ENCODE measurements at places on chromosomes 16 and 17.

DNA sequence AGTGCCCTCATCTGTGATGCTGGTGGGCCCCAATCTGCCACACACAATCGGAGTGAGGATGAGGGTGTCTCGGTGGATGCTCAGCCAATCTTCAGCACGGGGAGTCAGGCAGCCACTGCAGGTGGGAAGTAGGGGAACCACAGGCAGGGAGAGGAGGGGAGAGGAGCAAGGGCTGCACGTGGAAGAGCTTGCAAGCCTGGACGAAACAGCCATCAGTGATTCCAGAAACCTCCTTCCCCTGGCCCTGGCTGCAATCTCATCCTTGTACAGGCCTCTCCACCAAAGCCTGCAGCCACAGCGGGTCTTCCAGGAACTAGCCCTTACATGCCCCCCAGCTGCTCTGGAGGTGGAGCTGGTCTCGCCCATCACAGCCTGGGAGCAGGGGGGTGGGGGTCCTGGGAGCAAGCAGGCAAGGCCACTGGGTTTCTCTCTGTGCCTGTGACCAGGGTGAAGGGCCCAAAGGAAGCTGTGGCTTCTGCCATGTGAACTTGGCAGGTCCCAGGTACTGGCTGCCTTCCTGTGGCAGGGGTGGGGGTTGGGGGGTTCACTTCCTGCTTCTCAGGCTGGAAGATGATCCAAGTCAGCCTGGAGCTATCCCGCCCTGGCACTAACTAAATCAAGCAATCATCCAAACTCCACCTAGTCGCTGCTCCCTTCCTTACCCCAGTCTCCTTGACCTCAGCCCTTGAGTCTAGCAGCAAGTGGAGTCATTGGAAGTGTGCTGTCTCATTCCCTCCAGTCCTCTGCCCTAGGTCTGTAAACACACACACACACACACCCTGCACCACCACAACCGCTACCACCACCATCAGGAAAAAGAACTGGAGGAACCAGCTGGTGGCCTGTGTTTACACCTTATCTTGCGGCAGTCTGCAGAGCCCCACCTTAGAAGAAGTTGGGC is 29.4 kb upstream of the MLKL start:
- DNase-seq = no peak

- no peak for DNase-seq
Observed at GRCh38 chr17:6358131-6358530, 76.8 kb downstream of the AIPL1 start.

DNA sequence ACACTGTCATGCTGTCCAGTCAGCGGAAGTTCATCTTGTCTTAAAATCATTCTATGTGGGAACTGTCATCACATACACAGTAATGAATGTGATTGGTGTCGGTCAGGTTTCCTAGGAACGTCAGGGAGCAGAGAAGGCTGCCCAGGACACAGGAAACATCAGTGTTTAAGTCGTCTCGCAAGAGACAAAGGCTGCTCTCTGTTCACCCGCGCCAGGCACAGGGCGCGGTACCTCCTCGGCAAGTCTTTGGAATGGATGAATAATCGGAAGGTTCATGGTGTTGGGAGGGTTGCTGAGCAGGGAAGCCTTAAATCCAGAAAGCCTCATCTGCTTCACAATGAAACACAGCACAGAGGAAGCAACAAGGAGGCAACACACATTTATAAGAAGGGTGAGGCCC is 148.2 kb downstream of the CPPED1 start:
- no peak for DNase-seq

DNA sequence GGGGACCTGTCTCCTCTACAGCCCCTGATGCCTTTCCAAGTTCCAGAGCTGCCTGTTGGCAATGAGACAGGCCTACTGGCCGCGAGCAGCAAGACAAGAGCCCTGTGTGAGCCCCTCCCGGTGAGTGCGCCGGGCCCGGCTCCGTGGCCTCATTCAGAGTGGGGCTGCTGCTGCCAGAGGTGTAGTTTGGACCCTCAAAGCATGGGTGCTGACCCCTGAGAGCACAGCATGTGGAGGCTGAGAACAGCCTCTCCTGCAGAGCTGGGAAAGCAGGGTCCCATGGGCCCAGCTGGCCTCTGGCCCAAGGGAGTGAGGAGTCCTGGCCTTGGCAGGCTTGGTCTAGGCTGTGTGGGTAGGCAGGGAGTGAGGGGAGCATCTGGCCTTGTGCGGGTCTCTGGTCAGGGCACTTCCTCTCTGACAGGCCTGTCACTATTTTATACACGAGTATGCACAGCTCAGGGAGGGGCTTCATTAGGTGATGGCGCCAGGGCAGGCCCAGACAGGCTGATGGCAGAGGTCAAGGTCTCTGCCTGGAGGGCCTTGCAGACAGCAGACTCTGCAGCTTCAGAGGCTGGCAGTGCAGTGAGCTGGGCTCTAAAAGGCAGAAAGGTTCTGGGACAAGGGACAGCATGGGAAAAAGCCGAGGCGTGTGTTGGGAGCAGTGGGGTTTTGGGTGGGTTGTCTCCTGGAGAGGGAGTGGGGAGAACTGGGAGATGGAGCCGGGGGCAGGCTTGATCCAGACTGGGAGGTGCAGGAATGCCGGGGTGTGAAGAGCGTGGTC is 43.4 kb downstream of the ADCY7 start:
- no peak for DNase-seq

- DNase-seq = no peak
Observed at GRCh38 chr16:80045861-80046260, 445.3 kb upstream of the MAF start.

DNA sequence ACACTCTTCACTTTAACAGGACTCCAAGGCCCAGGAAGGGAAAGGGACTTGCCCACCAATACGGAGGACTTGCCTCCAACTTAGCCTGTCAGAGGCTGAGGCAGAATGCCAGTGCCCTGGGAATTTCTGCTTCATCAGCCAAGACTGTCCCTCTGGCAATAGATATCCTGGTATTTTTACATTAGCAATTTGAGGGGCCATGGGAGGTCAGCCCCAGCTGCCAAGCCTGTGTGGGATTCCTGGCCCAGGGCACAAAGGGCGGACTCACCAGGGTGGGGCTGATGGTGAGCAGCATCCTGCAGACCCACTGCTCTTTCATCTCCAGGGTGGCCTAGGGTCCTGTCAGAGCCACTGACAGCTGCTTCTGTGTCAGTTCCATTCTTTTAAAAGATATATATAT is 78.3 kb upstream of the CIBAR2 start:
- DNase-seq = no peak

DNA sequence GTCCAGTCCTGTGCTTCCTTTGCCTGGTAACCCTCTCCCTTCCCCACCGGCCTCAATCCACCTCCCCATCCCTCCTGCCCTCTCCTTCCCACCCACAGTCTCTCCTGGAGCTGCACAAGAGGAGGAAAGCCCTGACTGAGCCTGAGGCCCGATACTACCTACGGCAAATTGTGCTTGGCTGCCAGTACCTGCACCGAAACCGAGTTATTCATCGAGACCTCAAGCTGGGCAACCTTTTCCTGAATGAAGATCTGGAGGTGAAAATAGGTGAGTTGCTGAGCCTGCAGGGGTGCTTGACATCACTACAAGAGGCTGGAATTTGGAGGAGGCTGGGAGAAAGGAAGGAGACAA is 1.3 kb downstream of the PLK1 start:
- DNase-seq = no peak

- no peak for DNase-seq
Observed at GRCh38 chr16:81094771-81095251, 1.4 kb downstream of the GCSH start.

DNA sequence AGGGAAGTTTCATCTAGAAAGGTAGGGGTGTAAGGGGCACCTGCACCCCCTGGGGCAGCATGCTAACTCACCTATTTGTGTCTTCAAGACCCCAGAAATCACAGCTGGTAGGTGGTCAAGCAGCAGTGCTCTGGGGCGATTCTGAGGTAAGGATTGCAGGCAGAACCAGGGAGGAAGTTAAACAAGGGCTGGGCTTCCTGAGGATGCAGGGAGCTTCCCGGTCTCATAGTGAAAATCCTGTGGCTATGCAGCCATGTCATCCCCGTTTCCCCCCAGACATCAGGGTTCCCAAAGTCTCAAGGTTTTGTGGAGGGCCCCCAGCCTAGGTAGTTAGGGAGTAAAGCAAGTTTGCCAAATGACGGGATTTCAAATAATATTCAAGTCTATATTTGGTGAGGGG is 78.5 kb downstream of the C16orf78 start:
- DNase-seq = no peak

DNA sequence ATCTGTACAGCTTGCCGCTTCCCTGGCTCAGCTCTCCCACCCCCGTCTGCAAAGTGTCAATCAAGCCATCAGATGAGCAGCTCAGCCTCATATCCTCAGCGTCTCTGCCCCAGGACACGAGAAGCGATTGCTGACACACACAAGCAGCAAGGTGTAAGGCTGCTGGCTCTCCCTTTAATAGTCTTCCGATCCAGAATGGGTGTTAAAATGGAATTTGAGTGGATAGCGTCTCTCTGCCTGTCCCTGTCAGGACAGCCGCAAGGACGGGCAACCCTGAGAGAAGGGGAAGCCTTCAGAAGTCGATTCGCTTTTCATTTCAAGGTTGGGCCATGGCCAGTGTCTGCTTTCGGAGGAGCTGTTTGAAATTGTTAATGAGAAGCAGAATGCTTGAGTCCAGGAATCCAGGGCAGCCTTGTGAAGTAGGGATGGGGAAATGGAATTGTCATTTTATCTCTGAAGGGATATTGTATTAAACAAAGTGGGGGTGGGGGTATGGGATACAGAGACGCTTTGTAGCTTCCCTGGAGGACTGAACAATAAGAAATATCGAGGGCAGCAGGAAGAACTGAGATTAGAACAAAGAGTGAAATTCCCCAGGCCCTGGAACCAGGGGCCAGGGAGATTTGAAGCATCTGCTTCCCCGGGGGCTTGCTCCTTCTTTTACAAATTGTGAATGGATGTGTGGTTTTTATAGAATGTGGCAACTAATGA is 4.7 kb upstream of the PIPOX start:
- DNase-seq = no peak

DNA sequence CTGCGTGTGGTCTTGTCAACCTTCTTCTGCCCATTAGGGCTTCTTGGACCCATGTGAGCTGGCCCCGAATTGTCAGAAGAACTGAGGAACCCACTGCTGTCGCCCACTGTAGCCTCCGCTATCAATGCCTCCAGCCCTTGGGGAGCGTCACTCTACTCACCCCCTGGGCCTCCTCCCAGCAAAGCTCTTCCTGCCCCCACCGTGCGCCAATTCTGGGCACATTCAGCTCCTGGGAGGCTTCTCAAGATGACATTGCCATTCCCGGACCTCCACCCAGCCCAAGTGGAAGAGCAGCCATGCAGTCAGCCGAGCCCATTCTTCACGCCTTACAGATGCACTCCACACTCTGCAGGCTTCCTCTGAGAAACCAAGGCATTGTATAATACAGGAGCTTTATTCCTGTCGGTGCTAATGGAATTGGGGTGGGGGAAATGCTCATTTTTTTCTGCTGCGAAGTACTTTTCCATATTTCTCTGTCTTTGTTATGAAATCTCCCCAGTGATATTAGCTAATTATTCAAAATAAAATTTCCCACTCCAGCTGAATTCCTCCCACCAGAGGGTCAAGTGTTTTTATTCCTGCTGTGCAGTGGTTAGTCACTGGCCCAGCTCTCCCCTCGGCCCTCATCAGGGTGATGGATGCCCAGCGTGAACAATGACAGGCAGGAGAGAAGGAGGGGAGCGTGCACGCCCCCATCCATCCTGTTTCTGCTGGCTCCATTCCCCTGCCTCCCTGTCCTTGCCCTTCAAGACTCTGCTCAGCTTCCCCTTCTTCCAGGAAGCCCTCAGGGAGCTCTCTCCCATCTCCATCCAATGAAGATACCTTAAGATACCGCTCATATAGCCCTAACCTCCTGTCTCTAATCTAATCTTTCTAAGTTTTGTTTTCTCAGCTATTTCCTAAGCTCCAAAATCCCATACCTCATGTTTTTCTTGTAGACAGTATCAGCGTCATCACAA is 87.7 kb downstream of the C16orf95 start:
- no peak for DNase-seq

DNA sequence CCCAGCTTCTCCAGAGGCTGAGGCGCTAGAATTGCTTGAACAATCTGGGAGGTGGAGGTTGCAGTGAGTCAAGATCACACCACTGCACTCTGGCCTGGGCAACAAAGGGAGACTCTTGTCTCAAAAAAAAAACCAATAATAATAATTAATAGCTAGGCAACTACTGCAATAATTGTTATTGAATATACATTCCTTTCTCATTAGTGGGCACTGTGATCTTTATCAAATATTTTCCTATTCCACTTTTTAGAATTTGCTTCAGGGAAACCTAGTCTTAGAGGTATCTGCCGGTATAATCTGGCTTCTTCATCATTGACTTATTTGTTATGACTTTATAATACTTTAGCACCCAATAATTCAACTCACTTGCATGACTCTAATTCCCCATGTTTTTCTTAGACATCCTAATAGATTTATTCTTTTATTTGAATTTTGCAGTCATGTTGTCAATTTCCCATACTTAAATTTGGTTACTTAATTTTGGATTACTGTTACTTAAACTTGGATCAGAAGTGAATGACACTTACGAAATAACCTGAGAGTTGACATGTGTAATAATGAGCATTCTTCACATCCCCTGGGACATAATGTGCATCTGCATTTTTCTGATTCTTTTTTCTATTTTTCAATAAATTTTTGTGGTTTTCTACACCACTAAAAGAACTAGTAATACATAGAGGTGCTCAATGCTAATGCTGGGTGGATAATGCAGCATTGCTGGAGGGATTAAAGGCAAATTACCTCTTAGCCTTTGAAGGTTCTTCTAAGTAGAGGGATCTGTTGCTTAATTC is 25.0 kb upstream of the KCNJ16 start:
- no peak for DNase-seq

DNA sequence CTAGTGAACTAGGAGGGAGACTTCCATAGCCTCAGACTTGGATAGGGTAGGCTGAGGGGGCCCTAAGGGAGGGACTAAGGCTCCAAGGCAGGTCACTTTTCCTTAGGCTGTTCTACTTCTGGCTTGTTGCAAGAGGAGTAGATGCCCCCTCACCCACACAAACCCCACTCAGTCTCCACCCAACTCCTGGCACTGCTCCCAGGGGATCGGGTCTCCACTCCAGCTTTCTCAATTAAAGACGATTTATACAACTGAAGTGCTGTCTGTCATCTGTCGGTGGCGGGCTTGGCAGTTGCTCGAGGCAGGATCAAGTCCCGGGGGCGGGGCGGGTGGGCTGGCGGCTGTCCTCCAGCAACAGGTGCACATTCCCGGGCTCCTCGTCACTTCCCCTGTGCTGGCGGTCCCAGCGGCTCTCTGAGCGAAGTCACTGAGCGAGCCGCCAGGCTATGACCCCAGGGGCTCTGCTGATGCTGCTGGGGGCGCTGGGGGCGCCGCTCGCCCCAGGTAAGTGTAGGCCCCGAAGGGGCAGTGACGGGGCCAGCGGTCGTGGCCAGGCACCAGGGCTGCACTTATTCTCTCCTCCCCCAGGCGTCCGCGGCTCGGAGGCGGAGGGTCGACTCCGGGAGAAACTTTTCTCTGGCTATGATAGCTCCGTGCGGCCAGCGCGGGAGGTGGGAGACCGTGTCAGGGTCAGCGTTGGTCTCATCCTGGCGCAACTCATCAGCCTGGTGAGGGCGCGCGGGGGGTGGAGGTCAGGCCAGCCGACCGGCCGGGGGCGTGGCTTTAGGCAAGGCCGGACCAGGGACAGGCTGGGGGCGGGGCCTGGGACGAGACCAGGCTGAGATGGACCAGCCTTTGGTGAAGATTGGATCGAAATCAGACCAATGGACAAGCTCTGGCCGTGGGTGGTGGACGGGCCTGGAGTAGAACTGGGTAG is at the start of gene CHRNB1:
Gene CHRNB1, plus strand, starts transcription at position 380 of the 937 bp plus-strand sequence. Its CDS starts 67 bp downstream, at position 447.
- peak; percentile 60 for DNase-seq
